ENCODE measurements at places on chromosomes 7 and 10.

- no peak for DNase-seq
Observed at GRCh38 chr10:130986846-130987245, 324.7 kb downstream of the TCERG1L start.

- DNase-seq = no peak
Observed at GRCh38 chr10:90913774-90914420, 7.0 kb downstream of the ANKRD1 start.

GRCh38 chr7:48299580-48300169 lies 128.4 kb downstream of the ABCA13 start:
- DNase-seq = peak; percentile 60

GRCh38 chr7:140621401-140622021 lies 19.1 kb downstream of the DENND2A start:
- no peak for DNase-seq

DNA sequence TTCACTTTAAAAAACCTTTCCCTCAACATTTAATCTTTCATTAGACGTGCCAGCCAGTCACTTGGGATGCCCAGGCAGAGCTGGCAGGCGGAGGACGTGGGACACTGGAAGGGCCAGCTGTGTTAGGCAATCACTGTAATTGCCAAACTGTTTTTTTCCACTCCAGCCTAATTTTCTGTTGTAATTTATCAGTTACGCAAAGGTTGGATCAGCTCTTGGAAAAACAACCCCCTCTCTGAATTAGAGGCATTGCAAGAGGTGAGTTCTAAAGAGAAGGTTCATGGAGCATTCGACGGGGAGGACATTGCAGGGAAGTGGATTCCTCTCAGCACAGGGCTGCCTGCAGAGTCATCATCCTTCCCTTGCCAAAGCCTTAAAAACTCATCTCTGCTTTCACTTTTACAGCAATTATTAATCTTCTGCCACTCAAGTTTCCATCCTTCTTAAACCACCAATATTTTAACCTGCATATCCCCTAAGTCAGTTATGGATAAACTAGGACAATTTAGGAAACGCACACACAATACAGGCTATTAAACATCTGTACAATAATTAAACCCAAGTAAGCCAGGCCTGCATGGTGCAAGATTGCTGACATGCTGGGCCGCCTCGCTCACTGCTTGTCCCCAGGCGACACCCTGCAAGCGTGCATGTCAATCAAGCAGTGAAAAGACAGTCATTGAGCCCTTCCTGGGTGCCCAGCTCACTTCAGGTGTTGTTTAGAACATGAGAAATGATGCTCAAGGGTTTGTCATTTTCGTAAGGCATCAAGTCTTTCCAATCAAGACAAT lies 272.3 kb upstream of the RNF32 start:
- DNase-seq = no peak
